IMR-90 (cell line): ENCODE measurements at places on chromosomes 12 and 14.
A peak's percentile ranks its signal among the peaks of the same experiment; 100 is the strongest.

DNA sequence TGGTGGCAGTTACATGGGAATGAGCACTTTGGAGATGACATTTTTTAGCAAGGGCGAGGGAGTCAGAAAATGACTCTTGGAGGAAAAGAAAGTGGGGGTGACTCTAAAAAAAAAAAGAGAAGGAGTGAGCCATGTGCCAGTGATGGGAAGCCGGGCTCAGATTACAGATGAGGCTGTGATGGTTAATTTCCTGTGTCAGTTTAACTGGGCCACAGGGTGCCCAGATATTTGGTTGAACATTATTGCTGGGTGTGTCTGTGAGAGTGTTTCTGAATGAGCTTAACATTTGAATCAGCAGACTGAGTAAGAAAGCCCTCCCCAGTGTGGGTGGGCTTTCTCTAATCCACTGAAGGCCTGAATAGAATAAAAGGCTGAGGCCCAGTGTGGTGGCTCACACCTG, 26.8 kb upstream of the CCDC60 start:
- no peak for DNase-seq

DNA sequence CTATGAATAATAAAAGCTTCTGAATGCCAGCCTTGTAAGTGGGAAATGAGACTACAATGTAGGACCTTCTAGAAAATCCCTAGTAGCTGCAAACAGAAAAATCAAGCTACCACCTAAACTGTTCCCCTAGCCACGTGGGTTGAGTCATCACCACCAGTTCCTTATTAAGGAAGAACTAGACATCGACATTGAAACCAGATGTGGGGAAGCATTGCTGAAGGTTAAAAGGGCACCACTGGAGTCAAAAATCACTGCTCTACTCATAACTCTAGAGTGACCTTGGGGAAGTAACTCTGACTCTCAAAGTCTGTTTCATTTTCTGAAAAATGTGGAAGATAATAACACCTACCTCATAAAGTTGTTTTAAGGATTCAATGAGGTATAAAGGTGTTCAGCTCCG, 9.4 kb upstream of the CNIH1 start:
- DNase-seq = peak; percentile 60

GRCh38 chr12:81596558-81596957, 162.6 kb downstream of the PPFIA2 start:
- DNase-seq = no peak

- DNase-seq = no peak
Observed at GRCh38 chr12:14663002-14663401, 33.4 kb downstream of the GUCY2C start.

DNA sequence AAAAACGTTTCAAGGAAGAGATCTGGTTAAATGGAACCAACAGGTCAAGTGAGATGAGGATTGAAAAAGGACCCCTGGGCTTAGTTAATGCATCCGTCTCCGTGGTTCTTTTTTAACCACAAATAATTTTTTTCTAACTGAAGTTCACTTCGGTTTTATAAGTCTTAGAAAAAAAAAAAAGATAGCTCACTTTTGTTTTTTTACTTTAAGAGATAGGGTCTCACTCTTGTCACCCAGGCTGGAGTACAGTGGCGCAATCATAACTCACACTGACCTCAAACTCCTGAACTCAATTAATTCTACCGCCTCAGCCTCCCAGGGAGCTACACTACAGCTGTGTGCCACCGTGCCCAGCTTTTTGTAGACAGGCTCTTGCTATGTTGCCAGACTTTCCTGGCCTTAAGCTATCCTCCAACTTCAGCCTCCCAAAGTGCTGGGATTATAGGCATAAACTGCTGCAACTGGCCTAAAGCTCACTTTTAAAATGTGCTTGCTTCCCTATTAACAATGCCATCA, 11.8 kb downstream of the HNRNPC start:
- no peak for DNase-seq

GRCh38 chr12:108115123-108116121, 13.7 kb upstream of the WSCD2 start:
- no peak for DNase-seq

GRCh38 chr12:52871291-52872039, 22.7 kb upstream of the KRT78 start:
- DNase-seq = peak; percentile 73

- DNase-seq = peak; percentile 36
Observed at GRCh38 chr12:26268841-26269561, 73.6 kb downstream of the SSPN start.

DNA sequence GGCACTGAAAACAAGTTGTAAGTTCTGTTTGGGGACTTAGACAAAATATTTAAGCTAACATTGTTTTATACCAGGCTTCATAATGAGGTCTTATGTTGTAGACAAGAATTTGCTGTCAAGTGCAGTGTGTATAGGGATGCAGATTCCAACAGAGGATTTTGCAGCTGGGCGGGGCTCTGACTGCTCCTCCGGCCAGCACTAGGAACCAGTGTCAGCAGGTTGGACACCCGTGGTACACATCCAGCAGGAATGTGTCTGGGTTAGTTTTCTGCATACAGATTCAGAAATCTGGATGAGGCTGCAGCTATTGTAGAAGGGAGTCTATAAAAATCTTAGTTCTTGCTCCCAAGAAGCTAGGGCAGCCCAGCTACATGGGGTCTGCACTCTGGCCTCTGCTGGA, 194.3 kb upstream of the RBM19 start:
- DNase-seq = no peak

GRCh38 chr12:129885287-129885686, 18.5 kb downstream of the TMEM132D start:
- DNase-seq = no peak

DNA sequence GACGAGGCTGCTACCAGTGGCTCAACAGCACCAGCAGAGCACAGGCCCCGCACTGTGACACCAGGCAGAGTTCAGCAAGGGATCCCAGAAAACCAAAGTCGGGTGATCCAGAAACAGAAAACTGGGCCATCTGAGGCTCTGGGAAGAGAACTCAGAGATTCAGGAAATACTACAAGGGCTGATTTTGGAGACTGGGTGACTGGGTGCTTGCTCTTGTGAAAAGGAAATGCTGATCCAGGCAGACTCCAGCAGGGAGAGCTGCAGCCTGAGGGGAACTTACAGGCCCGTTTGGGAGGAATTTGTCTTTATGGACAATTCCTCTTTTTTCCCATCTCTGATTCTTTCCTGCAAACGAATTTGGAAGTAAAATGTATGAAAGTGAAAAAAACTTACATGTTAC, 28.2 kb downstream of the FOXN3 start:
- DNase-seq = peak; percentile 43

- DNase-seq = no peak
Observed at GRCh38 chr14:66322564-66322963, 163.6 kb upstream of the CCDC196 start.

DNA sequence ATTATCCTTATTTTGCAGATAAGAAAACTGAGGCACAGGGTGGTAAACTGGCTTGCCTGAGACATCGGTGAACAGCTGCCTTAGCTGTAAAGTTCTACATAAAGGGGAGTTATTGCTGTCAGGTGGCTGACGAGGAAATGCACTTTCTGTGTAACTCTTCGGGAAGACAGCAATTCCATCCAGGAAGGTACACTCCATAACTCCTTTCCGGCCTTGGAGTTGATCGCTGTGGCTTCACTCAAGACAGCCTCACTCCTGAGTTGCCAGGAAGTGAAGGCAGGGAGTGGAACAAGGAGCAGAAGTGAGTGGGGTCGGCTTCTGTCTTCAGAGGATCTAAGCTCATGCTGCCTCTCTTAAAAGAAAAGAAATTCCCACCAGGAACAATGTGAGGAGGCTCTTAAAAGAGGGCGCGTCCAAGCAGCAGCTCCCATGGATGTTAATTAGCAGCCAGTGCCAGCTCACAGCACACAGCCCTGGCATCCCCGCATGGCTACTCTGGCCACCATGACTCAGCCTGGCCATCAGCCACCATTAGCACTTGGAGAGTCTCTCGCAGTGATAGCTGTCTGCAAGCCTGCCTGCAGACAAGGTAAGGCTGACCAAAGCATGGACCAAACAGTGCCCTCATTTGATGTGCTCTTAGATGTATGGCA, 60.3 kb downstream of the NUAK1 start:
- DNase-seq = peak; percentile 64

- DNase-seq = peak; percentile 22
Observed at GRCh38 chr12:39905152-39905551, 200.7 kb downstream of the SLC2A13 start.

DNA sequence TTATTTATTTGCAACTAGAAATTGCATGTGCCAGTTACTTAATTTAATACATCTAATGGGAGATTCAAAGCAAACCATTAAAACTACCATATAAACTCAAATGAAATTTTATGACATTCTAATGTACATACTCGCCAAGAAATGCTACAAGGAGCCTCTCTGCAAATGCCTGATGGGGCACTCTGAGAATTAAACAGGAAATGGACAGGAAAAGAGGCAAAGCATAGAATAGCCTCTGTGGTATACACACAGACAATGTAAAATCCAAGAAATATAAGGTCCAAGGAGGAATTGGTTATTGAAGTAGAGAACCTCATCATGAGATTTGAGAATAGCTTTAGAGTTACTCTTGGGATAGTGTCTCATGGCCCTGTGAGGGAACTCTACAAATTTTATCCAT, 41.2 kb downstream of the RAB21 start:
- no peak for DNase-seq

DNA sequence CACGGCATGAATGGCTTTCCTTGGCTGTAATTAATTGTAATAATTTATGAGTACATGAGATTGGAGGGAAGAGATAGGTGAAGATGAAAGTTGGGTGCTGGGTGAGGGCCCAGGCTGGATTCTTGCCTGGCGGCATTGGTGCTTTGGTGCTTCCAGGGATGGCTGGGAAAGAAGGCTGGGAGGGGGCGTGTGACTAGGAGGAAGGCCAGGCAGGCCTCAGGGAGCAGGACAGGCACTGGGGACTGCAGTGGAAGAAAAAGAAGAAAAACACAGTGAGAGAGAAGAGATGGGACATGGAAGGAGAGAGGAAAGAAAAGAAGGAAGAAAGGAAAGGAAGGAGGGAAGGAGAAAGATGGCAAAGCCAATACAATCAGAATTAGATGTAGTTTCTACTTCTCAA, 3.7 kb downstream of the HOXC9 start:
- DNase-seq = no peak

GRCh38 chr14:66610154-66610563, 102.2 kb downstream of the GPHN start:
- DNase-seq = peak; percentile 7

GRCh38 chr14:68703093-68703492, 89.8 kb downstream of the ZFP36L1 start:
- peak; percentile 81 for DNase-seq

DNA sequence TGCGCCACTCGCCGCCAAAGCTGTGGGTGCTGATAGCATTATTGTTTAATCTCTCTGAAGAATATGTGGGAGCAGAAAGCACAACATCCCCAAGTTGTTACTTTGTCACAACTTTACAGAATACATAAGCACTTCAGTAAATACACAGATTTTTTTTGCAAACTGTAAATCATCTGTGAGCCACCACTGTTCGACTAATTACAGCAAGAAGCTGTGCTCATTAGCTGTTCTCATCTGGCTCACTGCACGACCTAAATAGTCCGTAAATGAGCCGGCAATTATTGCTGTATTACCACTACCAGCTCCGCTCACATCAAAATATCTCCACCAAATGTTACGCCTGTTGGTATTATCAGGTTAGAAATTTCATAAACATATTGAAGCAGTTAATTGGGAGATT, 228.9 kb upstream of the PRKD1 start:
- DNase-seq = no peak

DNA sequence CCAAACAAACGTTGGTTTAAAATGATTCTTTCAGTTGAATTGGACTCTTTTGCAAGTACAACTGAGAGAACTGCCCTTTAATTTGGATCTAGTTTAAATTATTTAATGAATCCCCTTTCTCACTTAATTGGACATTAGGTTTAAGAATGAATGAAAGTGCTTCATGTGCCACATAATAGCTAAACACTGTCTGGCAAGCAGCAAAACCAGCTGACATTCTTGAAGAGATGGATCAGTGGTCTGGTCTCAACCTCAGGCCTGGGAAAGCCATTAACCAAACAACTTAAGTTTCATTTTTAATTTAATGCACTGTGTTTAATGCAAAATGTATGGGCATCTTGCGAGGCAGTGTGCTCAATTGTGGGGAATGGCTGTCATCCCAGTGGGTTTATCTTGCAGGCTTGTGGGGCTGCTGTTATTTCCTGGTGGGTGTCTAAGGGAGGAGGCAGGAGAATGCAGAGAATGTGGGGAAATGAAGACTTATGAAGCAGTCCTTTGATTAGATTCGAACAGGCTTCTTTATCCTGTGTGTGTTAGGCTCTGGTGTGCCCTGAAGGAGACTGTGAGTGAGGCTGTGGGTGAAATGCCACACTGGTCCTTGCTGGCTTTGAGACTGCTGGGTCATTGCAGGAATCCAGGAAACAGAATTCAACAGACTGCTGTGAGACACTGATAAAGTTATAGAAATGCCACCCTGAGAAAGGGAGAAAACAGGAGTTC, 144.1 kb upstream of the PELI2 start:
- DNase-seq = no peak

DNA sequence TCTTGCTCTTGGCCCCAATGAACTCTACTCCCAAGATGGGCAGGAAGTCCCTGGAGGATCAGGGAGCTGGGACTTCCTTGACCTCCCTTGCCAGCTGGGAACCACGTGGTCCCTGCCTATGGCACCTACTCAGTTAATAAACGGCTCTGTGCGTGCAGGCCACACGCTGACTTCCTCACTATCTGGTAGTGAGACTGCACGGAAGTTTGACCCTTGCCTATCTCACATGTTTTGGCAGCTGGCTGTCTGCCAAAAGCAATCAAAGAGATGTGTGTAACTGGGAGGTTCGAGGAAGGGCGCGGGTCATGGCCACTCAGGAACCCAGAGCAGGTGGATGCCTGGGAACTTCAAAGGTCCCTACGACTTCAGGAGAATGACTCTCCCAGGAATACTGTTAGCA, 57.9 kb downstream of the RFLNA start:
- DNase-seq = no peak

- no peak for DNase-seq
Observed at GRCh38 chr14:54532111-54533012, 22.7 kb downstream of the CGRRF1 start.

- DNase-seq = no peak
Observed at GRCh38 chr12:79223761-79224160, 359.2 kb downstream of the SYT1 start.

- no peak for DNase-seq
Observed at GRCh38 chr12:120230974-120231315, 30.0 kb upstream of the RPLP0 start.

GRCh38 chr14:101758913-101759593, 2.5 kb upstream of the PPP2R5C start:
- DNase-seq = no peak

DNA sequence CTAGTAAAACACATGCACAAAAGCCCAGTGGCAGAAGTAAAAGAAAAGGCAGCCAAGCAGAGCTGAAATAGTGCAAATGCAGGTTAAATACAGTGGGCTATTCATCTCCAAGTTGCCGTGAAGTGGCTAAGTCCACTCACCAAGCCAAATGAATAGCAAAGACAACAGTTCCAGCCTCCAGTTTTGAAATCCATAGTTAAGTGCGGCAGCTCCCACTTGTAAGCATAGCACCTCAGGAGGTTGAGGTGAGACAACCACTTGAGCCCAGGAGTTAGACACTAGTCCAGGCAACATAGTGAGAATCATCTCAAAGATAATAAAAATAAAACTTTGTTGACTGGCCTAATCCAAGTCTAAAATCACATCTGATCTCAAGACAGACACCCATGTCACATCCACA, 9.8 kb upstream of the PHLDA1 start:
- DNase-seq = no peak
